ENCODE measurements at places on chromosomes 2 and 18.

GRCh38 chr18:9177031-9177430, 40.5 kb downstream of the ANKRD12 start:
- DNase-seq: no peak

DNA sequence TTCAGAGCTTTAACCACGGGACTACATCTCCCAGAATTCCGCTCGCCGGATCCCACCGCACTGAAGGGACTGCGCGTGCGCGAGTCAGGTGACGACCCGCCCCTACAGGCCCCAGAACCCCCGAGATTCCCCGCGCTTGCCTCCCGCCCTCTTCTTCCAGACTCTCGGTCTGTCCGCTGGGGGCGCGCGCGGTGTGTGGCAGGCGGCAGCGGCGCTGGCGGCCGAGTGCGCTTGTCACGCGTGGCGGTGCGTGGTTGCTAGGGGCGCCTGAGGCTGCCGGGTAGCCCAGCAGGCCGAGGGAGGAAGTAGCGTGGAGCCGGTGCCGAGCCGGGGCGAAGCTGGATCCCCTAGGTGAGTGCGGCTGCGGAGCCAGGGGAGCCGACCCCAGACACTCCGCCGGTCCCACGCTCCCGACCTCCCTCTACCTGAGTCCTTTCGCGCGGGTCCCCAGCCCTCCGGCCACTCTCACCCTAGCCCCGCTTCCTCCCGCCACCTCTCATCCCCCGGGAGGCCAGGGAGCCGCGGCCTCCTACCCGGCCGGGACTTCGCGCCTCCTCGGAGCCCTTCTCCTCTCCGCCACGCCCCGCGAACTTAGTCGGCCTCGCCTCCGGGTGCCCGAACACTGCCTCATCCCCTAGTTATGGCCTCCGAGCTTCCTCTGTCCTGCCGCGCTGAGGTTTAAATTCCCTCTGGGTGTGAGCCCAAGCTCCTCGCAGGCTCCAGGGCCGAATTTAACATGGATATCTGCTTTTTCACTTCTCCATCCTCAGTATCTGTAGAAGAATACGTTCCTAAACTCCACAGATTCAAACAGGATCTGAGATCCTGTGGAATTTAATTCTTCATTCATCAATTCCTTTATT, at the start of gene TTLL4:
Gene TTLL4, plus strand, starts transcription at position 149 of the 863 bp plus-strand sequence. CDS start 26,842 bp downstream, outside the sequence.
- DNase-seq: peak; percentile 98

DNA sequence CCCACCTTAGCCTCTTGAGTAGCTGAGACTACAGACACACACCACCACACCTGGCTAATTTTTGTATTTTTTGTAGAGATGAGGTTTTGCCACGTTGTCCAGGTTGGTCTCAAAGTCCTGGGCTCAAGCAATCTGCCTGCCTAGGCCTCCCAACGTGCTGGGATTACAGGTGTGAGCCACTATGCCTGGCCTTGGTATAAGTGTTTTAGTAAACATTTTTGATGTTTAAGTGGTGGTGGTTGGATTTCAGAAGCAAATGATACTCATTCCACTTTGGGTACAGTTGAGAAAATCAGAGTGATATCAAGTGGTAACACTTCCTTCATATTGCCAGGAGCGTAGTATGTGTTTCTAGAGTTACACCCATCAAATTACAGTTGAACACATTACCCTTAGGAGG, 25.4 kb downstream of the ACADL start:
- DNase-seq: no peak

DNA sequence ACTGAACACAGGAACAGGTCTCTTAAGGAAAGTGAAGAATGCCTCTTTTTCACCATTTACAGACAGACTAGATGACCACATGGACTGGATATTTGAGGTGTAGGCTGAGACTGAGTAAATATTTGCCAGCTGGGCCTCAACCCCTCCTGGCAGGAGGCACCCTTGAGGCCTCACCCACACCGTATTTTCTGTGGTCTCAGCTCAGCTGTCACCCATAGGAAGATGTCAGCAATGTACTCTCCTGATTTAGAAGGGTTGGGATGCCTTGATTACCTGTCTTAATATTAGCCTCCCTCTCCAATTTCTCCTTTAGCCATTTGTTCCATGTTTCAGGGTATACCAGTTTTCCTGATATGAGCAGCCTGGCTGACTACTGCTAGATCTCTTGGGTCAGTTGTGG, 20.3 kb downstream of the ADCYAP1 start:
- no peak for DNase-seq

GRCh38 chr2:148725564-148725963, 81.0 kb downstream of the EPC2 start:
- DNase-seq: no peak

DNA sequence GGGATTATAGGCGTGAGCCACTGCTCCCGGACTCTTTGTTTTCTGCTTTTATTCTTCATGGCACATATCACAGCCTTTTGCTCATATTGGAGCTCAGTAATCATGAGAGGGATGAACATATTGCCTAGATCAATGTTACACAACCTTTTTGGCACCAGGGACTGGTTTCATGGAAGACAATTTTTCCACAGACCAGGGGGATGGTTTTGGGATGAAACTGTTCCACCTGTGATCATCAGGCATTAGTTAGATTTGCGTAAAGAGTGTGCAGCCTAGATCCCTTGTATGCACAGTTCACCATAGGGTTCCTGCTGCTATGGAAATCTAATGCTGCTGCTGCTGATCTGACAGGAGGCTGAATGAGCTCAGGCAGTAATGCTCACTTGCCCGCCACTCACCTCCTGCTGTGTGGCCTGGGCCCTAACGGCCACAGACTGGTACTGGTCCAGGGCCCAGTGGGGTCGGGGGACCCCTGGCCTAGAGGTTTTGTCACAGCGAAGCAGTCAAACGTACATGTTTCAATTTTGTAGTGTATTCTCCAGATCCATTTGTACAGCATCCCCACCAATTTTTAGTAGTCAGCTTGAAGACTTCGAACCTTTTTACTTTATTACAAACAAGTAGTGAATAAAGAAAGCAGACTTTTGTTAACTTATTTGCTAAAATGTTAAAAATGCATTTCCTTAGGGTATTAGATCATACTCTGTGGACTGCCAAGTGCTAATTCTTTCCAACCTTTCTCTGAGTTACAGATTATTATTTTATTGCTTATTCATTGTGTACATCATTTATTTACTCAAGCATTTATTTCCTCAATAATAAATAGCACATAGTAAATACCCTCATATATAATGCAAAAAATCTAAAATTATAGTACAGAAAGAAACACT, 6.2 kb downstream of the DAW1 start:
- DNase-seq: no peak

- no peak for DNase-seq
These were observed 63.7 kb upstream of the CYRIA start for GRCh38 chr2:16729335-16729734.

GRCh38 chr2:208466151-208466919, 59.7 kb downstream of the PTH2R start:
- peak; percentile 8 for DNase-seq

- DNase-seq: no peak
These were observed 33.1 kb downstream of the SEC11C start for GRCh38 chr18:59172664-59173249.

GRCh38 chr2:228841475-228841874, 429.6 kb downstream of the PID1 start:
- DNase-seq: no peak

DNA sequence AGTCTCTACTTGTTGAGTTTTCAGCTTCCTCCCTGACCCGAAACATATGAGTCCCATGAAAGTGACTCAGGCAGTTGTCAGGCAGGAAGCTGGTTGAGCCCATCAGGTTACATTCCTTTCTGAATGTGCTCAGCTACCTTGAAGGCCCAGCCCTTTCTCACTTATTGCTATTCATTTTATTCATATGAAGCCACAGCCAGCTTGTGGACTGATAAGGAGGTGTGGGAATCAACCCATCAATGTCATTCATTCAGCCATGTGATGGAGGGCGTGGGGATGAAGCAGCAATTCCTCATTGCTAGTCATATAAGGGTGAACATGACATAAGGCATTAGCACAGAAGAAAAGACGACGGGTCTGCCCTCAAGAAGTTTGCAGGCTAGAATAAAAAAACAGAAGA, 5.3 kb upstream of the VPS4B start:
- no peak for DNase-seq

GRCh38 chr2:96507957-96508520, 2.9 kb upstream of the NEURL3 start:
- DNase-seq: peak; percentile 88

DNA sequence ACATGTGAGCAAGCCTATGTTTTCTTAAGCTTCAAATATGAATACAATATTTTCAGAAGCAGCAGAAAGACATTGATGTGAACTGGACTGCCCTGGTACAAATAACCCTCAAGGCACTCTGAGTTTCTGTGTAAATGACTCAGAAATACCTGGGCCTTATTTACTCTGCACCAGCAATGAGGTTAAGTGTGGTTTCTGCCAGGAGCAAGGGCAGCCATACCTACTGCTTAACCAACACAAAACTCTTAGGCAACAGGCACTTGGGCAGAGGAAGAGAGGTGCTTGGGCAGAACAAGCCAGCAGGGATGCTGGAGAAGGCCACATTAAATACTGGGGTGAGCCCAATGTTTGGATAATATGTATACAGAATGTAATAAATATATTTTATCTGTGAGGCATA, 29.4 kb upstream of the ARL5A start:
- DNase-seq: no peak

DNA sequence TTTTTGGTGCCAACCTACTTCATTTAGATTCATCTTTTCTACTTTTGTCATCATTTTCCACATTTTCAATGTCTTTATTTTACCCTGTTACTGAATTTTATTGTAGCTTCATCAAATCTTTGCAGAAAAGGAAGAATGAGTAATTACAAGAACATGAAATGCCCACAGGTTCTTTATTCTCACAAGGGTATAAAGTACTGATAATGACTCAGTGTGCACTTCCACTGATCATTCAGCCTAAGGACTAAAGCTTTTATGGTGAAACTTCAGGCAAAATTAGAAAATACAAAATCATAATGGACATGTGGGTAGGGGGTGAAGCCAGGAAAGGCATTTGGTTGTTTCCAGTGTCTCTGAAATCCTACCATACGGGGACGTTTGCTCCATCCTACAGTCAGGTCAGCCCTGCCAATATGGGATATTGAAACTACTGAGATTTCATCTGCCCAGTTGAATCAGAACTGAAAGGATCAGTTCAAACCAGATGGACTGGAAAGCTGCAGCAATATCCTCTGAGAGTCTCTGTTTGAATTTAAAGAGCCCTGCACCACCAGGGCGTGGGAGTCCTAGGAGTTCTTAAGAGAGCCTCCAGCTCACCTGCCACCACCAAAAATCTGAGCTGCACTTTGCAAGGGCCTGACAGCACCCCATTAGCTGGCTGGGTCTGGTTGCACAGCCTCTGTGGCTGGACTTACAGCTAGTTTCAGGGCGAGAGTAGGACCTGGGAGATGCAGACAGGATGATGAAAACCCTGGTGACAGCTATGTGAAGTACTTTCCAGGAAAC, 390.4 kb downstream of the CMPK2 start:
- DNase-seq: no peak

GRCh38 chr18:36153203-36153602, 23.5 kb downstream of the ELP2 start:
- no peak for DNase-seq

DNA sequence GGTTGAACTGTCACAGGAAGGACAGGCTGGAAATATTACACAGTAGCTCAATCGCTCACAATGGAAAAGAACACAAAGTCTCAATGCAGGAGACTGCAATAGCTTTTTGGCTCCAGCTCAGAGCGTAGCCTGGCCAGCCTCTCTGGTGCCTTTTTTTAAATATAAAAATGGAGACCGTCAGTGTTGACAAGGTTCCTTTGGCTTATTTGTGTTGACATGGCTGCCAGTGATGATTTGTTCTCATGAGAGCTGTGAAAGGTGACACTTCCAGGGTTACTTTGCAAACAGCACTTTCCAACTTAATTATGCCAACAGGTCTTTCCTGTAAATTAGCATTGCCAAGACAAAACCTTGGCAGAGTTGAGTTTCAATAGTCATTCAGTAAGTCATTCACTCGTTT, 70.8 kb downstream of the KCNE4 start:
- no peak for DNase-seq

- no peak for DNase-seq
These were observed 18.7 kb downstream of the MEP1B start for GRCh38 chr18:32208577-32208976.

DNA sequence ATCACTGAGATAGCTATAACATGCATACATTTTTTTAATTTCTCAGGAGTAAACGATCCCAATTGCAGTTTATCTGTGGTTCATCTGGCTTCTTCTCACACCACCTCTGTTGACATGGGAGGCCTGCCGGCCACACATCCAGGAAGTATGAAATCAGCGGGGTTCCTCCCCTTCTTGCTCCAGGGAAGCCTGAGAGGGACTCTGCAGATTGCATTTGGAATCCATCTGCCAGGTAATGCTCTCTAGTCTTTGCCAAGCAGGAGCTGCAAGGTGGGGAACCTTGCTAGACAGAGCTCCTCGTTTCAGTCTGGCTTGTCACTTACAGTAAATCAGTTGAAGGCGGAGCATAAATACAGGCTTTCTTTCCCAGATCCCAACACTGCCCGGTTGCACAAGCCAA, 49.9 kb downstream of the SOX11 start:
- DNase-seq: no peak

DNA sequence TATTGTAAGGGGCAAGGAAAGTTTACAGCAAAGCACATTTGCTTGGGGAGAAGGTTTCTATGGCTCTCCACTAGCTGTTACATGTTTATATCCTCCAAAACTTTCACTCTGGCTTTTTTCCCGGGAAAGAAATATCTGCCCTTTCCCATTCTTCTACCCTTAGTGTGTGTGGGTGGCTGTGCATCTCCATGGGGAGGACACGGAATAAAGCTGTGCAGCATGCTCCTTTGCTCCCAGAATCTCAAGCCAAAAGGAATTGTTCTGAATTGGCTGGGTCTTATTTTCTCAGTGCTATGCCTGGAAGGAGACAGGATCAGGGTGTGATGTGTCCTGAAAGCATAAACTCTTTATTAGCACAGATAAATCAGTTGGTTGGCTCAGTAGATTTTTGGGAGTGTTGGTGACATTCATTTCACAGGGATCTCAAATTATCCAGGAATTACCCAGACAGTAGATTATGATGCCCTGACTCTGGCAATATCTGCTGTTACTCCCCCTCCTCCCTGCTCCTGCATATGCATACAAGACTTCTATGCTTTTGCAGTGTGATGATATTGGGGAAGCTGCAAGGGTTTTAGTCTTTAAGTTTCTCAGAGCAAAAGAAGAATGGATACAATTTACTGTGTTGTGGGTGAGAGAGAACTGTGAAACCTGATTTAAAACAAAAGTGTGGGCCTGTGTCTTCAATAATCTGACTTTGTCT, 63.1 kb downstream of the PARD3B start:
- no peak for DNase-seq

- no peak for DNase-seq
These were observed 16.2 kb downstream of the SETBP1 start for GRCh38 chr18:44696892-44697291.

DNA sequence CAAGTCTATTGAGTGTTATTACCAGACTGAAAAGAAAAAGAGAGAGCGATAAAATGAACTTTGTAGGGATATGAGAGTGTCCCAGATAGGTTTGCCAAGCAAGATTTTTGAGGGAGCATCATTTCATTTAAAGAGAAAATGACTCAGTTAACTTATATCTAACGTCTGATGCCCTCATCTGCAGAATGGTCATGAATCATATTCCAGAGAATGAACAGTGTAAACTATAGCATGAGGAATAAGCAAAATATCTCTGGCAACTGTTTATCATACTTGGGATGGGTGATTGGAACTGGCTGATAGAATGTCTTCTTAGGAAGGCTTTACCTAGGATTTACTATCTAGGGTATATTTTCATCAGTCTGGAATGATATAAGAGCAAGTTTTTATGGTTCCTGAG, 289.4 kb downstream of the CMPK2 start:
- DNase-seq: no peak

- no peak for DNase-seq
These were observed 62.1 kb downstream of the MEX3C start for GRCh38 chr18:51135364-51135763.

Measured in stimulated activated CD4-positive, alpha-beta T cell treated with anti-CD3 and anti-CD28 coated beads, Interleukin-12 subunit alpha, Interleukin-12 subunit beta, amount 100 ng/mL, for 48 hours (primary cell).